CD14-positive monocyte (primary cell): ENCODE measurements at places on chromosomes 11 and 22.

DNA sequence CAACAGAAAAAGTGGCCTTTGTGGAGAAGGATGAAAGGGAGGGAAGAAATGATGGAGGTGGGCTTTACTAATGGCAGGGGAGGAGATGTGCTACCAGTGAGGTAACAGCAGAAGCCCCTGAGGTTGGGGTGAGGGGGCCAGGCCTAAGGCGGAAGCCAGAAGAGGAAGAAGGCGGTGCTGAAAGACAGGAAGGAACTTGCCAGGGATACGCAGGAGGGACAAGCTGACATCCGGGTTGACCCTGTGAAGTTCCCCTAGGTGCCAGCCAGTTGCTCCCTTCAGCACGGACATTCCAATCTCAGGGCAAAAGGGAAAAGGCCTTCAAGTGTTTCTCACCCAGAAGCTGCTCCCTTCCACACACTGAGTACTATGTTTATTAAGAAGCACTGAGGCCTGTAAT, 2.3 kb upstream of the TIRAP start:
- H3K27ac ChIP-seq = peak overlapping the region; percentile 93
- no peaks in the 10 kb centered on the region for H3K27me3 ChIP-seq
- peaks cover 3% of the 10 kb centered on the region for H3K36me3 ChIP-seq
- no peak overlapping the region for H3K4me3 ChIP-seq
- DNase-seq = peak; percentile 75

GRCh38 chr11:1515082-1516060, 28.8 kb upstream of the MOB2 start:
- peak; percentile 52 for DNase-seq
- no peaks in the 10 kb centered on the region for H3K27me3 ChIP-seq
- H3K36me3 ChIP-seq = peaks cover 2% of the 10 kb centered on the region
- no peaks in the 10 kb centered on the region for H3K4me1 ChIP-seq

- peak overlapping the region; percentile 90 for H3K4me3 ChIP-seq
- H3K27me3 ChIP-seq = no peaks in the 10 kb centered on the region
- peaks cover 73% of the 10 kb centered on the region for H3K4me1 ChIP-seq
- H3K27ac ChIP-seq = peak overlapping the region; percentile 97
These were observed 2.0 kb downstream of the PLXNB2 start for GRCh38 chr22:50305393-50305922.

GRCh38 chr11:76455331-76455730, 10.5 kb downstream of the EMSY start:
- no peak overlapping the region for H3K4me3 ChIP-seq
- H3K36me3 ChIP-seq = peaks cover 63% of the 10 kb centered on the region
- H3K27ac ChIP-seq = no peak overlapping the region
- no peaks in the 10 kb centered on the region for H3K4me1 ChIP-seq
- no peaks in the 10 kb centered on the region for H3K27me3 ChIP-seq

- no peak for DNase-seq
- H3K27ac ChIP-seq = no peak overlapping the region
- H3K4me3 ChIP-seq = peak overlapping the region; percentile 81
These were observed 282 bp downstream of the MPPED2 start for GRCh38 chr11:30585892-30586250.

DNA sequence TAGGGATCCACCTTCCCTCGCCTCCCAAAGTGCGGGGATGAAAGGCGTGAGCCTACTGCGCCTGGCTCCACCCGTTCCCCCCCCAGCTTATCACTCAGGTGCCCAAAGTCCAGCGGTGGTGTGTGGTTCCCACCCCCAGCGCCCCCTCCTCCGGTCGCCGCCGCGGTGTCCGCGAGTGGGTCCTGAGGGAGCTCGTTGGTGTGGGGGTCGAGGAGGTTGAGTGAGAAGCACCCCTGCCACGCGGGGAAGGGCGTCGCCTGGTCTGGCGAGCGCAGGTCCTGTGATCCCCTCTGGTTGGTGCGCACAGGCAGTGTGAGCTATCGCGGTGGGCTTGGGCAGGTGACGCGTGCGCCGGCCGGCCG, 3900.6 kb upstream of the OR11H1 start:
- H3K27me3 ChIP-seq = no peaks in the 10 kb centered on the region
- H3K4me3 ChIP-seq = peak overlapping the region; percentile 20
- no peak overlapping the region for H3K27ac ChIP-seq
- H3K36me3 ChIP-seq = no peaks in the 10 kb centered on the region
- DNase-seq = no peak

DNA sequence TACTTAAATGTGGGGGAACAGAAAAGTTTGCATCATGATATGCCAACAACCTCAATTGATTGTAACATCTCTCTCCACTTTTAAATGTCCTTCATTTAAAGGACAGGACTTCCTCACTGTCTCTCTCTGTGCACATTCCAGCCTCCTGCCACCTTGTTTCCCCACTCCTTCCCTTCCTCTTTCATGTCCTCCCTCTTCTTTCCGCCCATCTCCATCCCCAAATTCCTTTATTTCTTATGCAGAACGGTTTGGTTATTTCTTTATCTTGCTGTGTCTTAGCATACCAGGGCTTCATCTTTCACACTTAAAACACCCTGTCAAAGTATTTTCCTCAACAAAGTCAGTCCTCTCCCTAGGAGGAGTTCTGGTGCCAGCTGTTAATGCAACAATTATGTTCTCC, 293.8 kb downstream of the NXPE2 start:
- no peak overlapping the region for H3K4me3 ChIP-seq
- no peak overlapping the region for H3K27ac ChIP-seq
- no peaks in the 10 kb centered on the region for H3K4me1 ChIP-seq
- no peaks in the 10 kb centered on the region for H3K27me3 ChIP-seq

- DNase-seq = no peak
- no peak overlapping the region for H3K27ac ChIP-seq
- no peaks in the 10 kb centered on the region for H3K27me3 ChIP-seq
- no peaks in the 10 kb centered on the region for H3K36me3 ChIP-seq
- peaks cover 2% of the 10 kb centered on the region for H3K4me1 ChIP-seq
These were observed 44.1 kb downstream of the FAM118A start for GRCh38 chr22:45353786-45354185.

GRCh38 chr11:73956876-73957653, 6.2 kb downstream of the DNAJB13 start:
- DNase-seq = no peak
- no peaks in the 10 kb centered on the region for H3K36me3 ChIP-seq
- peaks cover 11% of the 10 kb centered on the region for H3K27me3 ChIP-seq
- no peaks in the 10 kb centered on the region for H3K4me1 ChIP-seq
- no peak overlapping the region for H3K4me3 ChIP-seq
- no peak overlapping the region for H3K27ac ChIP-seq

- no peak overlapping the region for H3K4me3 ChIP-seq
- no peaks in the 10 kb centered on the region for H3K36me3 ChIP-seq
- no peaks in the 10 kb centered on the region for H3K27me3 ChIP-seq
- no peak overlapping the region for H3K27ac ChIP-seq
These were observed 27.6 kb upstream of the CEP295 start for GRCh38 chr11:93633835-93634234.

GRCh38 chr22:49624421-49625177, 203.1 kb downstream of the BRD1 start:
- no peaks in the 10 kb centered on the region for H3K4me1 ChIP-seq
- peaks cover 6% of the 10 kb centered on the region for H3K36me3 ChIP-seq
- DNase-seq = no peak
- no peak overlapping the region for H3K4me3 ChIP-seq

GRCh38 chr22:22825213-22825593, 62.4 kb upstream of the IGLL5 start:
- H3K4me3 ChIP-seq = no peak overlapping the region
- H3K27ac ChIP-seq = no peak overlapping the region
- peaks cover 19% of the 10 kb centered on the region for H3K4me1 ChIP-seq
- DNase-seq = no peak
- H3K36me3 ChIP-seq = no peaks in the 10 kb centered on the region

GRCh38 chr22:36871669-36872081, 10.9 kb downstream of the NCF4 start:
- DNase-seq = no peak
- H3K27me3 ChIP-seq = no peaks in the 10 kb centered on the region
- peaks cover 77% of the 10 kb centered on the region for H3K36me3 ChIP-seq
- peak overlapping the region; percentile 81 for H3K27ac ChIP-seq

DNA sequence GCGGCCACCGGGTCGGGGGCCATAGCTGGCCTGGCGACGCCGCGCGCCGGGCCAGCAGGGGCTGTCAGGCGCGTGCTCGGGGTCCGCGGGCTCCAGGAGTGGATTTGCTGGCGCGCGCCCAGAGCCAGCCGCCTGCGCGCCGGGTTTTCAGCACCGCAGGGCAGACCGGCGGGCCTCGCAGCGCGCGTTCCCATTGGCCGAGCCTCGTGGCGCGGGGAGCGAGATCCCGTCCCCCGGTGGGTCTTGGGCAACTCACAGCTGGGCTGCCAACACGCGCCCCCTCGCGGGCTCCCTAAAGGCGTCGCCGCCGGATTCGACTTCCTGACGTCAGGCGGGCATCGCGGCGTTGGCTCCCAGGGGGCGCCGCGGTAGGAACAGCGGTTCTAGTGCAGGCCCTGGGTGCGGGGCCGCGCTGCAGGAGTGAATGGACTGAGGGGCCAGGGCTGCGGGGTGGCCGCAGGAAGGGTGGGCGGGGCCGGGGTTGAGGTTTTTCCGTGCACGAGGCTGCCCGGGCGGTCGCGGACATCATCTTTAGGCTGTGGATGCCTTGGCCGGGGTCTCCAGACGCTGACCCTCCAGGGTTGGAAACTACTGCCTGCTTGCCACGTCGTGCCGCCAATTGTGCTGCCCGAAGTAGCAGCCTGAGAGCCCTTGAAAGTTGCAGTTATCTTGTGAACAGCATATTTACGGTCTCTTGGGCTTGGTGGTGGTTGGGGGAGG, at the start of gene FADS1:
Gene FADS1, minus strand, starts transcription at position 268 of the 720 bp plus-strand sequence. Its CDS starts 74 bp downstream, at position 194.
- H3K36me3 ChIP-seq = peaks cover 13% of the 10 kb centered on the region
- no peaks in the 10 kb centered on the region for H3K27me3 ChIP-seq
- DNase-seq = peak; percentile 94
- peak within 1 kb of the TSS; percentile 75 for H3K4me3 ChIP-seq
- H3K4me1 ChIP-seq = peaks cover 35% of the 10 kb centered on the region
- peak within 1 kb of the TSS; percentile 96 for H3K27ac ChIP-seq

- no peaks in the 10 kb centered on the region for H3K4me1 ChIP-seq
- H3K4me3 ChIP-seq = no peak overlapping the region
- H3K36me3 ChIP-seq = no peaks in the 10 kb centered on the region
- H3K27me3 ChIP-seq = no peaks in the 10 kb centered on the region
These were observed 3.4 kb downstream of the MS4A10 start for GRCh38 chr11:60788401-60789125.

DNA sequence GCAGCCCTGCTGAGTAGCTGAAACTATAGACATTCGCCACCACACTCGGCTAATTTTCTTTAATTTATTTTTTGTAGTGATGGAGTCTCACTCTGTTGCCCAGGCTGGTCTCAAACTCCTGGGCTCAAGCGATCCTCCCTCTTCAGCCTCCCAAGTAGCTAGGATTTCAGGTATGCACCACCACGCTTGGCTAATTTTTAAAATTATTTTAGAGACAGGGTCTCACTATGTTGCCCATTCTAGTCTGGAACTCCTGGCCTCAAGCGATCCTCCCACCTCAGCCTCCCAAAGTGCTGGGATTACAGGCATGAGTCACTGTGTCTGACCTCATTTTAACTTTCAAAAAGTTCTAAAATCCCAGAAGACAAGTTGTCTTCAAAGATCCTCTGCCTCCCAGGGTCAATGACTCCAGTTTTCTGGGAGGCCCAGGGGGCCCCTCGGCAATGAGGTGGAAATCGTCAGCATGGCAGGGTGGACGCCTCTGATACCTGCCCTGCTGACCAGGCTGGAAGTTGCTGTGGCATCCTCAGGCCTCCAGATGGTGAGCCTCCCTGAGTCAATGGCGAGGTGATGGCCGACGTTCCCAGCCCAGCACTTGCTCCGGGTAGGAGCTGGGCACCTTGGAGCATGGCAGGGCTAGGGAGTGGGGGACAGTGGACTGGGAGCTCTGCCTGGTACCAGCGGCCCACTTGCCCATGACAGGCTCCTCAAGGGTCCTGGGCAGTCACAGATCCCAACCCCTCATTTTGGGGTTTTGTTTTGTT, 31.1 kb downstream of the RPL3 start:
- DNase-seq = no peak
- no peak overlapping the region for H3K4me3 ChIP-seq
- peak overlapping the region; percentile 87 for H3K27ac ChIP-seq
- H3K36me3 ChIP-seq = no peaks in the 10 kb centered on the region
- no peaks in the 10 kb centered on the region for H3K27me3 ChIP-seq

- peaks cover 52% of the 10 kb centered on the region for H3K36me3 ChIP-seq
- no peak for DNase-seq
- peaks cover 25% of the 10 kb centered on the region for H3K4me1 ChIP-seq
- peak overlapping the region; percentile 57 for H3K27ac ChIP-seq
These were observed 10.1 kb downstream of the PRR14L start for GRCh38 chr22:31739795-31740201.

GRCh38 chr11:40537734-40538133, 921.7 kb downstream of the LRRC4C start:
- H3K4me1 ChIP-seq = no peaks in the 10 kb centered on the region
- H3K36me3 ChIP-seq = no peaks in the 10 kb centered on the region
- no peak for DNase-seq
- no peak overlapping the region for H3K4me3 ChIP-seq
- no peak overlapping the region for H3K27ac ChIP-seq
- H3K27me3 ChIP-seq = no peaks in the 10 kb centered on the region

DNA sequence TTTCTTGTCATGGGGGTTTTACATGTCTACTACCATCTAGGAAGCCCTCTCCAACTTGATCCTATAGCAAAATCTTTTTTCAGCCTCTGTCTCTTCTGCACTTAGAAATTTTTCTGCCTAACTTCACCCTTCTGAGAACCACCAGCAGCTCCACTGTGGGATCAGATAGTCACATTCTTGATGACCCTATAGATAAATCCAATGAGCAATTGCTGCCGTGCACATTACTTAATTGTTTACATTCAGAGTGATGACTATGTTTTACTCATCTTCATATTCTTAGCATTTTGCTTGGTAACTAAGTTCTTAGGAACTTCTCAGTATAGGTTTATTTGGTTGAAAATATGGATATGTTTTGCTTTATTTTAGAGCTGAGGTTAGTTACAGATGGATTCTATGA, 12.4 kb upstream of the ETS1 start:
- no peak for DNase-seq
- H3K4me1 ChIP-seq = no peaks in the 10 kb centered on the region
- no peaks in the 10 kb centered on the region for H3K27me3 ChIP-seq
- no peak overlapping the region for H3K27ac ChIP-seq
- no peak overlapping the region for H3K4me3 ChIP-seq

DNA sequence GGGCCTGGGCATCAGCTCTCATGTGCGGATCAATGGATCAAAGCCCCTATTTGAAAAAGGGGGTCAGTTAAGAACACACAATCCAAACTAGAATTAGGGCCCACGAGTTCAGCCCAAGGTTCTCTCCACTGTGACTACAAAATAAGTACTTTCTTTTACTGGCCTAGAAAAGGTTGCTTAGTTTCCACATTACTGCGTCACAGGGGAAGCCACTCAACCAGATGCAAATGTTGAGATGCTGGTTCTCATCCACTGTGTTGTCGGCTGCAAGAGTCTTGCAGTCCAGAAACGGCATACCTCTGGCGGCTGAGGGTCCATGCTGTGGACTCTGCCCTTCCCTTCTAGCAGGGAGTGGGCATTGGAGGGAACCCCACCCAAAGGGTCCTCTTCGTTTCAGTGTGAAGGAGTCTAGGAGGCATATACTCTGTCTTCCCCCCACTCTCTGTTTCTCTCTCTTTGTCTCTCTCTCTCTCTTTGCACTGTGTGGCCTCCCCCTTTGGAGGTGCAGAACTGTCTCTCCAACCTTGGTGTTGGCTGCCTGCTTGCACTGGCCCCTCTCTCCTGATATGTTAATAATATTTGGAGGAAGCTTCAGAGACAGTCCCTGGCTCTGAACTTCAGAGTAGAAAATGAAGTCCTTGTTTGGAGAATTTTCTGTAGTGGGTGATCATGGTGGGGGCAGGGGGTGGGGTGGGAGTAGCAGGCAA, 99.0 kb upstream of the NNMT start:
- H3K4me1 ChIP-seq = no peaks in the 10 kb centered on the region
- H3K4me3 ChIP-seq = no peak overlapping the region
- no peaks in the 10 kb centered on the region for H3K36me3 ChIP-seq
- H3K27ac ChIP-seq = no peak overlapping the region

GRCh38 chr11:66068154-66068821, 1.8 kb upstream of the PACS1 start:
- H3K27me3 ChIP-seq = no peaks in the 10 kb centered on the region
- H3K4me3 ChIP-seq = no peak overlapping the region
- peaks cover 45% of the 10 kb centered on the region for H3K4me1 ChIP-seq
- peak; percentile 68 for DNase-seq
